ENCODE measurements at places on chromosomes 6 and 20.

- H3K4me1 ChIP-seq: no peaks in the 10 kb centered on the region
- DNase-seq: no peak
- H3K27ac ChIP-seq: no peak overlapping the region
- no peaks in the 10 kb centered on the region for H3K36me3 ChIP-seq
- H3K27me3 ChIP-seq: no peaks in the 10 kb centered on the region
These were observed 140.3 kb downstream of the TBX18 start for GRCh38 chr6:84623956-84624680.

- H3K4me1 ChIP-seq: no peaks in the 10 kb centered on the region
- no peak overlapping the region for H3K4me3 ChIP-seq
- no peaks in the 10 kb centered on the region for H3K27me3 ChIP-seq
- DNase-seq: no peak
These were observed 126.6 kb downstream of the MTFR2 start for GRCh38 chr6:136123468-136123867.

- DNase-seq: no peak
- no peak overlapping the region for H3K27ac ChIP-seq
- no peaks in the 10 kb centered on the region for H3K4me1 ChIP-seq
- H3K27me3 ChIP-seq: no peaks in the 10 kb centered on the region
- H3K4me3 ChIP-seq: no peak overlapping the region
- H3K36me3 ChIP-seq: no peaks in the 10 kb centered on the region
These were observed 476.8 kb upstream of the ADGRB3 start for GRCh38 chr6:68158256-68158655.

- H3K27ac ChIP-seq: no peak overlapping the region
- H3K4me1 ChIP-seq: no peaks in the 10 kb centered on the region
- no peak overlapping the region for H3K4me3 ChIP-seq
- no peaks in the 10 kb centered on the region for H3K27me3 ChIP-seq
- H3K36me3 ChIP-seq: no peaks in the 10 kb centered on the region
These were observed 85.9 kb downstream of the SMLR1 start for GRCh38 chr6:130913120-130913519.

GRCh38 chr6:35642471-35643161 lies 46.1 kb downstream of the FKBP5 start:
- no peak overlapping the region for H3K4me3 ChIP-seq
- DNase-seq: no peak
- peaks cover 3% of the 10 kb centered on the region for H3K4me1 ChIP-seq
- peaks cover 4% of the 10 kb centered on the region for H3K36me3 ChIP-seq
- H3K27me3 ChIP-seq: no peaks in the 10 kb centered on the region

DNA sequence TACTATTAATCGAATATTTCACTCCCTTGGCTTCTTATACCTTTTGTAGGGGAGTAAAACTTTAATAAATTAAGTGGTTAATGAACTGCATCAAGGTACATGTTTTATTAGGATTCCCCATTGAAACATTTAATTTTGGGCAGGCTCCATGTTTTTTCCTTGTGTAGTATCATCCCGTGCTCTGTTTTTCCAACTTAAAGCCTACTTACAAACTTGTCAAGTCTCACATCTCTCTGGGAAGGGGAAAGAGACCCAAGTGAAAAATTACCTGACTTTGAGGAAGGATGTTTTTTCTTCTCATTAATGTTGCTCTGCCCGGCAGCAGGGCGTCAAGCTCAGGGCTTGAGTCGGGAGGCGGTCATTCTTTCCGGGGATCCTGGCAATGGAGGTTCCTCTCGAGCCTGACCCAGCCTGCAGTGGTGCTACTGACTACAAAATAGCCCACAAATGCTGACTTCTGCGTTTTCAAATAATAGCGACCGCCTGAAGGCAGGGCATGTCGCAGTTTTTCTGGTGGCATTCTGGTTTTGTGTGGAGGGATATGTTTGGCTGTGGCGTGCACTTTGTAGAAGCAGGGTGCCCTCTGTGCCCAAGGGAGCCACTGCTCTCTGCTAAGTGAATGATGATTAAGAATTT lies 2.4 kb downstream of the DSP start:
- H3K4me1 ChIP-seq: peaks cover 11% of the 10 kb centered on the region
- H3K36me3 ChIP-seq: no peaks in the 10 kb centered on the region
- H3K27me3 ChIP-seq: no peaks in the 10 kb centered on the region

GRCh38 chr6:24357336-24358218 lies at the start of gene DCDC2:
Gene DCDC2, minus strand, starts transcription at chr6:24358059. Its CDS starts 309 bp downstream, at chr6:24357750.
- peak; percentile 77 for DNase-seq
- peak within 1 kb of the TSS; percentile 6 for H3K4me3 ChIP-seq
- no peaks in the 10 kb centered on the region for H3K36me3 ChIP-seq
- H3K27me3 ChIP-seq: no peaks in the 10 kb centered on the region

DNA sequence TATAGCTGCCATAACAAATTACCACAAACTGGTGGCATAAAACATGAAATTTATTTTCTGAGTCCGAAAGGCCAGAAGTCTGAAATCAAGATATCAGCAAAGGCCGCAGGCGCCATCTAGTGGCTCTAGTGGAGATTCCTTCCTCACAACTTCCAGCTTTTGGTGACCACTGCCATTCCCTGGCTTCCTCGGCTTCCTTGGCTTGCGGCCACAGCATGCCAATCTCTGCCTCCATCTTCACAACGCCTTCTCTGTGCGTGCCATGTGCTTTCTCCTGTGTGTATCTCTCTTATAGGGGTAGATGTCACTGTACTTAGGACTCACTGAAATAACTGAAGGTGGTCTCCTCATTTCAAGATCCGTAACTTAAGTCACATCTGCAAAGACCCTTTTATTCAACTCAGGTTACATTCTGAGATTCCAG lies 5.4 kb upstream of the PLAGL1 start:
- no peaks in the 10 kb centered on the region for H3K4me1 ChIP-seq
- no peaks in the 10 kb centered on the region for H3K36me3 ChIP-seq
- H3K4me3 ChIP-seq: no peak overlapping the region
- peak; percentile 71 for DNase-seq
- no peaks in the 10 kb centered on the region for H3K27me3 ChIP-seq

GRCh38 chr20:5364997-5365597 lies 48.3 kb upstream of the PROKR2 start:
- H3K27me3 ChIP-seq: no peaks in the 10 kb centered on the region
- H3K27ac ChIP-seq: no peak overlapping the region
- no peaks in the 10 kb centered on the region for H3K4me1 ChIP-seq
- no peak for DNase-seq
- no peaks in the 10 kb centered on the region for H3K36me3 ChIP-seq

- H3K4me1 ChIP-seq: no peaks in the 10 kb centered on the region
- H3K4me3 ChIP-seq: no peak overlapping the region
- no peaks in the 10 kb centered on the region for H3K27me3 ChIP-seq
- no peak overlapping the region for H3K27ac ChIP-seq
- DNase-seq: no peak
- H3K36me3 ChIP-seq: no peaks in the 10 kb centered on the region
These were observed 83.4 kb downstream of the MAP7 start for GRCh38 chr6:136466777-136467176.

GRCh38 chr6:112245511-112246203 lies 8.7 kb downstream of the LAMA4 start:
- no peaks in the 10 kb centered on the region for H3K27me3 ChIP-seq
- H3K4me3 ChIP-seq: no peak overlapping the region
- no peaks in the 10 kb centered on the region for H3K36me3 ChIP-seq
- H3K4me1 ChIP-seq: no peaks in the 10 kb centered on the region
- H3K27ac ChIP-seq: peak overlapping the region; percentile 19

DNA sequence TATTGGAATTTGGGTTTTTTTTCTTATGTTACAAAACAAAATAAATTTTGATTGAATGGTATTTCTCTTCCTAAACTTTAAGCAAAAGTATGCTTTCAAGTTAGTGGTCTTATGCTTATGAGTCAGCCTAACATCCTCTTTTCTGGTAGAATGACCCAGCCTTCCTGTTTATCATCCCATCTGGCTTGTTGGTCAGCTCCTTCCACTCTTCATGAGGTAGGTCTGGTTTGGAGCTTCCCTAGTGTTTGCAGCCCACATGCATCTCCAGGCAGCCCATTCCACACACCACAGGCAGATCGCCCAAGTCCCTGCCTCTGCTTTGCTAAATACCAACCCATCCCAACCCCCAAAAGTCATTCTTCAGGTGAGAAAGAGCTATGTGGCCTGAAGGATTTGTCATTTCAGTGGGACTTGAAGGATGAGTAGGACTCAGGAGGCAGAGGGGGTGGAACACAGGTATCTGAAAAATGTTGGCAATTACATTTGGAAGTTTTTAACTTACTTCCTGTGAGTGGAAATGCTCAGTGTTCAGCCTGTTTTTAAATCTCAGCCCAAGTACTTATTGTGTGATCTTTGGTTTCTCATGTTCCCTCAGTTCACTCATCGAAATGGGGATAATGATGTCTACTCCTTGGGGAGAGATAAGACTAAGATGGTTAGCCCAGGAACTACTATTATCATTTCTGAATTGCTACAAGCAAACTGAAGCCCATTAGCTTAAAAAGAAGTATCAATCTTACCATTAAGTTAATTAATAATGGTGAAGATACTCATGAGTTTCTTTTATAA lies 294.0 kb downstream of the ADGB start:
- no peaks in the 10 kb centered on the region for H3K4me1 ChIP-seq
- H3K4me3 ChIP-seq: no peak overlapping the region
- H3K27ac ChIP-seq: no peak overlapping the region
- no peak for DNase-seq

- no peaks in the 10 kb centered on the region for H3K4me1 ChIP-seq
- H3K27ac ChIP-seq: no peak overlapping the region
- no peaks in the 10 kb centered on the region for H3K36me3 ChIP-seq
- H3K27me3 ChIP-seq: no peaks in the 10 kb centered on the region
- no peak overlapping the region for H3K4me3 ChIP-seq
These were observed 52.9 kb downstream of the EPHA7 start for GRCh38 chr6:93366506-93366905.

GRCh38 chr6:124747349-124747748 lies 214.9 kb upstream of the RNF217 start:
- H3K4me1 ChIP-seq: no peaks in the 10 kb centered on the region
- no peak for DNase-seq
- H3K4me3 ChIP-seq: no peak overlapping the region
- no peaks in the 10 kb centered on the region for H3K27me3 ChIP-seq
- no peaks in the 10 kb centered on the region for H3K36me3 ChIP-seq

DNA sequence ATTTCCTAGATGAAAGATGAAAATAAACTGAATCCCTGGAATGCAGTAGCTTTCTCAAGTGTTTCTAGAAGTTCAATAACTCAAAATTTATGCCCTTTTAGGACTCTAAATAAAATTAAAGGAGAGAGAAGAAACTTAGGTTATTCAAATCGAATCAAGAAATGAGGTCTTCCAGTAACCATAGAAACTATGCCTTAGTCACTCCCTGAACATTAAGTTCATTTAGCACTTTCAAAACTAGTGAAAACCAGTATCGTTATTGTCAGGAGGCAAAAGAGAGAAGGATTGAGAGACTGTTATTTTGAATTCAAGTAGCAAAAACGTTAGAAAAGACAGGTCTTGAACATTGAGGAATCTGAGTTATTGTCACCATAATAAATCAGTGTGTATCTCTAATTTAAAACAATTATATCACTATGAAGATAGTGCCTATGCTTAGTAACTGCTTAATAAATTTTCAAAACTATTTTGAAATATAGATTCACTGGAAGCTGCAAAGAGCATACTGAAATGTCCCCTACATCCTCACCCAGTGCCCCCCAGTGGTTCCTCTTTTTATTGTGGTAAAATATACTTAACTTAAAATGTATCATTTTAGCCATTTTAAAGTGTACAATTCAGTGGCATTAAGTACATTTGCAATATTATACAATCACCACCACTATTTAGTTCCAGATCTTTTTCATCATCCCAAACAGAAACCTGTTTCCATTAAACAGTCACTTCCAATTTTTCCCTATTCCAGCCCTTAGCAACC lies 4.6 kb downstream of the RPP21 start:
- H3K36me3 ChIP-seq: no peaks in the 10 kb centered on the region
- no peaks in the 10 kb centered on the region for H3K27me3 ChIP-seq
- no peaks in the 10 kb centered on the region for H3K4me1 ChIP-seq
- no peak overlapping the region for H3K4me3 ChIP-seq
- no peak overlapping the region for H3K27ac ChIP-seq

- DNase-seq: no peak
- H3K36me3 ChIP-seq: no peaks in the 10 kb centered on the region
These were observed 253.3 kb upstream of the ECI2 start for GRCh38 chr6:4388675-4389074.

GRCh38 chr6:84414531-84414930 lies 187.1 kb upstream of the CEP162 start:
- H3K4me3 ChIP-seq: no peak overlapping the region
- no peak for DNase-seq
- no peaks in the 10 kb centered on the region for H3K27me3 ChIP-seq
- no peak overlapping the region for H3K27ac ChIP-seq

- no peaks in the 10 kb centered on the region for H3K36me3 ChIP-seq
- no peaks in the 10 kb centered on the region for H3K27me3 ChIP-seq
- H3K4me3 ChIP-seq: peak overlapping the region; percentile 96
- peak overlapping the region; percentile 100 for H3K27ac ChIP-seq
These were observed 636 bp downstream of the SRF start for GRCh38 chr6:43171707-43172103.

GRCh38 chr20:13333036-13333435 lies 112.0 kb downstream of the ISM1 start:
- H3K36me3 ChIP-seq: no peaks in the 10 kb centered on the region
- no peak overlapping the region for H3K27ac ChIP-seq
- DNase-seq: no peak
- no peak overlapping the region for H3K4me3 ChIP-seq
- no peaks in the 10 kb centered on the region for H3K4me1 ChIP-seq
- H3K27me3 ChIP-seq: no peaks in the 10 kb centered on the region

- no peaks in the 10 kb centered on the region for H3K4me1 ChIP-seq
- no peak overlapping the region for H3K4me3 ChIP-seq
- no peaks in the 10 kb centered on the region for H3K36me3 ChIP-seq
- H3K27ac ChIP-seq: no peak overlapping the region
- no peaks in the 10 kb centered on the region for H3K27me3 ChIP-seq
- no peak for DNase-seq
These were observed 50.6 kb upstream of the NELFCD start for GRCh38 chr20:58930496-58930895.

GRCh38 chr6:151869787-151870186 lies 62.3 kb downstream of the ESR1 start:
- H3K4me1 ChIP-seq: no peaks in the 10 kb centered on the region
- H3K36me3 ChIP-seq: no peaks in the 10 kb centered on the region
- no peak overlapping the region for H3K27ac ChIP-seq
- no peak overlapping the region for H3K4me3 ChIP-seq
- no peaks in the 10 kb centered on the region for H3K27me3 ChIP-seq

DNA sequence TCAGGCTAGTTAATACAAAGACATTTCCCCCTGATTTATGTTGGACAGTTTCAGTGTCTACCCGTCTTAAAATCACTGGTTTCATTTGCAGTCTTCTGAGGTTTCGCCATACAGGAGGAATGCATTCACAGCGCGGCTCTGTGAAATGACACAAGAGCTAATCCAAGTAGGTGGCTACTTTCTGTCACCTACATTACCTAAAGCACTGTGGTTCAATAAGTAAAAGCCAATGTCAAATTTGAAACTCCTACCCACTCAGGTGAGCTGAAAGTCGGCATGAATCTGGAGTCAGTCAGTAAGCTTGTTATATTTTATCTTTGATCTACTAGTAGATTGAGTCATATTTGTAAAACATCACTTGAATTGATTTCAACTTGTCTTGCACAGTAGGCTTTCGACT lies 370.8 kb downstream of the LAMA2 start:
- no peaks in the 10 kb centered on the region for H3K36me3 ChIP-seq
- no peaks in the 10 kb centered on the region for H3K4me1 ChIP-seq
- DNase-seq: no peak

All from prostate gland (tissue), 2 donors.